ENCODE measurements at places on chromosomes 3 and 15.

- no peak for DNase-seq
These were observed 95.9 kb downstream of the MEIS2 start for GRCh38 chr15:37004373-37004869.

DNA sequence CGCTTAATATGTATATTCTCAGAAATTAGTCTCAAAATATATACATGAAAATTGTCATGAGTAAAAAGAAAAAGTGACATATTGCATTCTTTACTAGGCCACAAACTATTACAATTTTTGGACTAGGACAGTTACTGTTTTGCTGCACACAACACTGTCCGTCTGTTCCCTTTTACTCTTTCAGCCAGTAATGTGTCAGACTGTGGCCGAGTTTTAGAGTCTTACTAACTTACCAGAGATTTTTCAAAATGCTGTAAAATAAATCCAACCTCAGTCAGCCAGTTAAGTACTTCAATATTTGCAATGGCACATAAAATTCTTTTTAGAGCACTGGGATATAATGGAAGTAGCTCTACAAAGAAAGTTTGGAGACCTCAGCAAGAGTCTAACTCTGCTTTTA lies 380.3 kb upstream of the IL12A start:
- DNase-seq, result no peak

DNA sequence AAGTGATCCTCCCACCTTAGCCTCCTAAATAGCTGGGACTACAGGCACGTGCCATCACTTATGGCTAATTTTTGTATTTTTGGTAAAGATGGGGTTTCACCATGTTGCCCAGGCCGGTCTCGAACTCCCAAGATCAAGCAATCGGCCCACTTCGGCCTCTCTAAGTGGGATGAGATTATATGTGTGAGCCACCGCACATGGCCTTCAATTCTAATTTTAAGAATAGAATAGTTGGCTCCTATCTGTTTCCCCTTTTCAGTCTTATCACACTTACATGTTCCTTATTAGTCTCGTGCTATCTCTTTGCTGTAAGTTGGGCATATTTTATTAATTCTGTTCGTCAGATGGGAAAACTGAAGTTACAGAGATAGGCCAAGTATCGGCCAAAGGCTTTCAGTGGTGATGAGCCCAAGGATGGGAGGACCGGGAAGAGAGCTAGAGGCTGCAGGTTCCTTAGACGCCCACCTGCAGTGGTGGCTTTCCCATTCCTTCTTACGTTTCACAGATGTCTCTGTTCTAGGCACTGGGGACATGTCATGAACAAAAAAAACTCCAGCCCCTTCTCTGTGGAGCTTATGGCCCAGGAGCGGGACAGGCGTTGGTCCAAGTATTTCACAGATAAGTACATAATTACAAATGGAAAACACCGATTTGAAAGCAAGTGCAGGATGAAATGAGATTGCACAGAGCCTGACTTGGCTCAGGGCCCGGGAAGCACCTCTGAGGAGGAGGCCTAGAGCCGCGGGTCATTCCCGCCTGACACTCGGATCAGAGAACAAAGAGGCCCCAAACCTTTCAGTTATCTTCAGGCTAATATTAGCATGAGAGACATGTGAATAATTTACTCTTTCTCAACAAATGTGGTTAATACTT lies 91.1 kb upstream of the KLF13 start:
- no peak for DNase-seq

DNA sequence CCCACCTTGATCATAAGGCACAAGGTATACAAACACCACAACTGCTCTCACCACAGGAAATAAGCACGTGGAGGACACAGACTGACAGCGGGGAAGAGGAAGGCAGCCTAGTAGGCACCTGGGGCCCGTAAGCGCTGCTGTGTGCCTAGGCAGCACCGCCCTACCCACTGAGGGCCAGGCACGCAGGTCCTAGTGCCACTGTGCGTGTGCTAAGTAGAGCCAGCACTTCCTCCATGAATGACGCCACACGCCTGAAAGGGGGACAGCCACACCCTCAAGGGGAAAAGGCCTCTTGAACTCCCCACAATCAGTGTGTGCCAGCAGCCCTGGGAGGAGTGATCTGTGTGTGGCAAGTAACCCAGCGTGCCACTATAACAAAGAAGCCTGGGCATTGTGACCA lies 73.0 kb downstream of the ATP1B3 start:
- DNase-seq, result no peak

DNA sequence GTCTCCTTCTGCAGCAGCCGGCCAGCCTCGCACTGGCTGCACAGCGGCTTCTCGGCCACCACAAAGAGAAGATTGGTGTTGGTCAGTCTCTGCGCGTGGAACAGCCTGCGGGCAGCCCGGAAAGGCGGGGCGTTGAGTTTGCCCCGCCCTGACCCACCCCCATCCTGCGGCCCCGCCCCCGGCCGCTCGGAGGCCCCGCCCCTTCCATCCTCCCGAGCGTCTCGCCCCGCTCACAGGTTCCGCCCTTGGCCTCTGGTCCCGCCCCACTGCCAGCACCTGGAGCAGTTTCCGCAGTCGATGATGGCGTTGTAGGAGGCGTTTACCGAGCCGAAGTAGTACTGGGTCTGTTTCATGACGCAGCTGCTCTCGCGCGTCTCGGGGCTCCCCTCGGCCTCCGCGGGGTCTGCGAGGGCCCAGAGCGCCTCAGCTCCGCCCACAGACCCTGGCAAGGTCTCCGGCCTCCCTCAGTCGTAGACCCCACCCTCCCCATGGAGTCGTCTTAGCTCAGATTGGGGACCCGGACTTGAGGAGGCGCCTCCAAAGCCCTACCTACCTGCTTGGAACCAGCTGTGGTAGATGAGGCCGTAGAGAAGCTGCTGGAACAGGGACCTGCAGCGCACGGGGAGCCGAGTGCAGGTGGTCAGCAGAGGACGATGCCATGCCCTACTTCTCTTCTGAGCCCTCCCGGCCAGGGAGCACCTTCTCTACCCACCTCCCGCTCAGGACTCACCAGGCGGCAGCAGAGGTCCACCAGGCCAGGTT lies 5.9 kb upstream of the TMEM115 start:
- peak; percentile 81 for DNase-seq
